SJSA1 (cell line): ENCODE measurements at places on chromosomes 12 and 14. TPM values are rescaled to one million over a fixed set of nuclear protein-coding genes. Genes with fewer than 3 reads are reported as not detected.
A peak's percentile ranks its signal among the peaks of the same experiment; 100 is the strongest.

DNA sequence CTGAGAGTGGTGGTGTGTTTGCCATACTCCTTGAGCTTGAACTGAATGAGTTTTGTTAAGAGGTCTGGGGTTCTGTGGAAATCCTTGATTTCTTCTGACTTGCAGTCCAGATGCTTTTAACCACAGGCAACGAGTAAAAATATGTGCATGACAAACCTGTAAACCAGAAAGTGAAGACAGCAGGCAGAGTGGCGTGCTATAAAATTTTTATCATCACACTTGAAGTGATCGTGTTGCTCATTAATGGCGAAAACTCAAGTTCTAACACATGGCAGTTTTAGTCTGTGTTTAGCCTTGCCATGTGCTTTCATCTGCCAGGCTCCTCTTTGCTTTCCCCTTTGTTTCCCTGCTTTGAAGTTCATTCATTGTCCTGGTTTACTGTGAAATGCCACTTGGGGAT lies 28.0 kb downstream of the TXNRD1 start:
- DNase-seq: no peak

GRCh38 chr12:57261428-57261865 lies 10.5 kb upstream of the STAC3 start:
- no peak for DNase-seq

DNA sequence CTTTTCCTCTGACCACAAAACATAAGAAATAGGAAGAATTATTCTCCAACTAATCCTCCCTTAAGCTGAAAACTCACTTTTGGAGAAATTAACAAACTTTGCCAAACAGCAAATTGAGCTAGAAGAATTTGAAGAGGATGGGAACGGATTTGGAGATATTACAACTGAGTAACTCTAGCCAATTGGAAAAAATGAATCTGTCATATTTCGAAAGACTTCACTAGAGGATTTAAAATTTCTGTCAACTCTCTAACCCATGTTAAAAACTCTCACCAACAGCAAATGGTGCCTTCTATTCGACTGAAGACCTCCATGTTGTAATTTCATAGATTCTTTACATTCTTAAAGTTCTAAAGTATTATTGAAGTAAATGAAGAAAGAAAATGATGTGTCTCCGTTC lies 414.2 kb downstream of the RMST start:
- no peak for DNase-seq

DNA sequence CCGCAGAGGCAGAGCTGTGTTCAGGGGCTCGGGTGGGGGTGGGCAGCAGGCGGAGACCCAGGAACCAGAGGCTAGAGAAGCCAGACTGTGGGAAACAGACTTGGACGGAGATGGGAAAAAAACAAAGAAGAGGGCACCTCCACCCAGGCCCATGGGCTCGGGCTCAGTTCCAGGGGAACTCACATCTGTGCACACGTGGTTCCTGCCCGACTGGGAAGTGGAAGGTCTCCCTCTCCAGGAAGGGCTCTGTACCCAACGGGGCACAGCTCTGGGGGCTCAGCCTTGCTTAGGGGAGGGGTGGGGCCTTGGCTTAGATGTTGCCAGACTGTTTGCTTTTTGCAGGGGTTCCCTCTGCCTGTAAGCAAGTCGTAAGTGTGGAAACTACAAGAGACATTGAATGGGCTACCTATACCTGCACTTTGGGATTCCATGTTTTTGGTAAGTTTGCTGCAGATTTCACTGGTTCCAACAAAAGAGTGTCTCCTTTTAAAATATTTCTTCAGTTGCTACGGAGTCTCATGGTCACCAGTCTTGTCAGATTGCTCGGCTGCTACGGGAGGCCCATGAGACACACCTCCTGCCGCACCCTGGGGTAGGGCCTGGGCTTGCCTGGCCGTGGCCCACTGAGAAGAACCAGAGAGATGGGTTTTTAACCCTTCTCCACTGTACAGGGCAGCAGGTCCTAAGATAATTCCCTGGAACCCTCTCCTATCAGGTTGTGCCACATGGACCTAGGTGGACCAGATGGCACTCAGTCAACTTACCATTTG lies 127.6 kb upstream of the EVL start:
- no peak for DNase-seq

- DNase-seq: no peak
These were observed 49.2 kb downstream of the ARF6 start for GRCh38 chr14:49942090-49942489.

DNA sequence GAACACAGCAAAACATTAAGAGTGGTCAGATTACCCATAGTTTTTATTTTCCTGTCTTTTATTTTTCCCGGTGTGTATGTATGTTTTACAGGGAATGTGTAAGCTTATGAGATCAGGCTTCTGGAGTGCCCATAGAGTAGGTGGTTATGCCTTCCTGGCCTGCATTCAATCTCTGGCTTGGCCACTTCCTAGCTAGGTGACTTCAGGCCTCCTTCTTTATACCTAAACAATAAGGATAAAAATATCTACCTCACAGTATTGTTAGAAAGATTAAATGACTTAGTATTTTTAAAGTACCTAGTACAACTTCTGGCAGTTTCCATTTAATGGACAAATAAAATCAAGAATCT lies 42.4 kb downstream of the ITPR2 start:
- DNase-seq: peak; percentile 15

GRCh38 chr12:29710104-29710503 lies 73.6 kb downstream of the TMTC1 start:
- no peak for DNase-seq

DNA sequence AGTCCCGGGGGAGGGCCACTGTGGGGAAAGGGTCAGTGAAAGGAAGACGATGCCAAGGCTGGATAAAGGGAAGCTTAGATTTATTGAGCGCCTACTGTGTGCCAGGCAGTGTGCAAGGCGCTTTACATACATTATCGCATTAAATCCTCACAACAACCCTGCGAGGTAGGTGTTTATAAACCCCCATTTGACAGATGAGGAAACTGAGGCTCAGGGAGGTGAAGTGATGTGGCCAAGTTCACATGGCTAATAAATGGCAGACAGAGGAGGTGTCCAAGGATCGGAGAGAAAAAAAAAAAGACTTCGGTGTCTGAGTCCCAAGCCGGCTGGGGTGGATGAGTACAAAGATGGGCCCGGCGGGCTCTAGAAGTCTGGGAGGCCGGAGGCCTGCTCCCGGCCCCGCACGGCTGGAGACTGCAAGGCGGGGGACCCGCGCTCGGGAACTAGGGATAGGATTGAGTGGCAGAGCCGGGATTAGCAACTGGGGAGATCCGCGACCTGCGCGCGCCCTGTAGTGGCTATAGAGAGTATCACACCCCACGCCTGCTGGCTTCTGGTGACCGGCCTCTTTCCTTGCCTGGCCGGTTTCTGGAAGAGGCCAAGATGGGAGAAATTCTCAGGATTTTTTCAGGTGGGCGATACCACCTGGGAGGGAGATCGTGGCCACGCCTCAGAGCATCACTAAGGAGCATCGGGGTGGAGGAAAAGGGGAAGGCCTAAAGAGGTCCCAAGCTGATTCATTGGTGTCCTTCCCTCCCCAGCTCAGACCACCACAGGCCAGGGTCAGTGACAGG lies 3.9 kb downstream of the DDN start:
- DNase-seq: no peak

DNA sequence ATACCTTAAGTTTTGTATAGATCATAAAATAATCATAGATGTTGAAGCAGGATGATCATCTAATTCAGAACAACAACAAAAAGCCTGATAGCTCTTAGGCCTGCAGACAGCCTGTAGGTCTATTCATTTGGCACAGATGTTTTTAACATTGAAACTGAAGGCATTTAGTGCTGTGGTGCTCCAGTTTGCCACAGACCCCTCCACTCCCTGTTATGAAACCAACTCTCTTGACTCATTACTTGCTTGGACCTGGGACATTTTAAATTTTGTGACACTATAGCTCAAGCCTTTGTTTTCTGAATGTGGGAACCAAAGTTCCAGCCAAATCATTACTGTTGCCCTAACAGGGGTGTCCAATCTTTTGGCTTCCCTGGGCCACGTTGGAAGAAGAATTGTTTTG lies 9.1 kb downstream of the PRKCH start:
- no peak for DNase-seq

GRCh38 chr12:105485921-105486320 lies 155.4 kb downstream of the C12orf75 start:
- no peak for DNase-seq

DNA sequence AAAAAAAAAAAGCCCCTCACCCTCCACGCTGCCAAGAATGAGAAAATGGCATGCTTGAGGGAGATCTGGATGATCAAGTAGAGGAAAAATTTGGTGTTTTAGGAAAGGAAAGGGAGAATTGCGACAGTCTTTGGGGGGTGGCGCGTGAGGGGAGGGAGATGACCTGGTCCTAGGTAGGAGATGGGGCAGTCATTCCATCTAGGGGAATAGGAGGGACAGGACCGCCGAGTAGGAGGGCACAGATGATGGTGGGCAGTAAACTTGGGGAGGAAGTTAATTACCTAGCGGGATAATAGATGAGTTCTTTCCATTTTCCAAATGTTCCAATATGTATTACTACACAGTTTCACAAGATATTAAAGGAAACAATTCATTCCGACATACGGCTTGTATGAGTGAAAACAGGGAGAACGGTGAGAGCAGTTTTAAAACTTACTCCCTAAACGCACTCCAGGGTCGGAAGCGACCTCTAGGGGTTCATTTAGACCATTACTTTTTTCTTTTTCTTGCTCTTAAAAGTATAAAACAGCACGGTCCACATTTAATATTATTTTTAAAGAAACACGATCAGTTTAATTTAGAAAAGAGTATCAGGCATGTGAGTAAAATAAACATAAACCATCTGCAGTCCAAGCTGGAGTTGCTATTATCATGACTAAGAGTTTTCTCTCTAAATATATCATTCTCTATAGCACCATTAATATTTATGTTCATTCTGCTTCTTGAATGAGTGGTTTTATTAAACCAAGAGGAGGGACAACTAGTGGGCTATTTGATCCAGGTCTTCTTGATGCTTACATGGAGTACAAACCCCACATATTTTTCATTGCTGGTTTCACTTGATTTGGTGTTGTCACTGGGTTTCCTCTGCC lies 3.0 kb upstream of the FNTB start:
- peak; percentile 42 for DNase-seq

GRCh38 chr14:22422238-22422637 lies 166.8 kb downstream of the DAD1 start:
- no peak for DNase-seq

DNA sequence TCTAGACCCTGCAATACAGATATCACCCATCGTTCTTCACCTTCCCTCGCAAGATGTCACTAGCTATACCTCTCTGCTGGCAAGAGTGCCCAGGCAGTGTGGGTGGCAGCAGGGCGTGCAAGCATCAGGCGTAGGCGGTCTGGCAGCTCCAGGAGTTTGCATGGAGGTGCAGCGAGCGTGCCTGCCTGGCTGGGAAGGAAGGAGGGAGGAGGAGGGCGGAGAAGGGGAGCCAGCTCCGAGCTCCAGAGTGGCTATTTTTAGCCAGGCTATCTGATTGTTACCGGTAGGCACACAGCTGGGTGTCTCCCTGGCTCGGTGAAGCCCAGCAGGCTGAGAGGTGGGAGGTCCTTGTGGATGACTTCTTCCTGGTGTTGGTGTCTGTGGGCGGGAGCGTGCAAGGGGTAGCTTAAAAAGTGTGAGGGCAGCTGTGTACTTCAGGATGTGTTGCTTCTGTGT lies 6.2 kb downstream of the FOXJ2 start:
- peak; percentile 51 for DNase-seq

- DNase-seq: no peak
These were observed 840 bp downstream of the DHRS7 start for GRCh38 chr14:60164404-60164711.

DNA sequence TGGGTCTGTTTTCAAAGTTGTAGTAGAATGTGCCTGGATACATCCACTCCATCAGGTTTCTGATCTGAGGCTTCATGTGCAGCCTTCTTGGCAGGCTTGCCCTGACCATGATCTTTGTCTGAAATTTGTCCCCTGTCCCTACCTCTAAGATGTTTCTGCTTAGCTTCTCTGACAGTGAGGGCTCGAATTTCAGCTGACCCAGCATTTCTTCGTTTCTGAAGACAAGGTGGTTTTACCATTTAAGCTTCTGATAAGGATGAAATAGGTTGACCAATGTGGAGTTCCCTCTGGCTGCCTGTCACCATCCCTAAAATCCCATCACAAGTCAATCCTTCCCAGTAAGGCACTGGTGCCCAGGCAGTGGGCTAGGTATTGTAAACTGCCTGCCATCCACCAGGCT lies 57.0 kb downstream of the CMKLR1 start:
- no peak for DNase-seq

- no peak for DNase-seq
These were observed 5.1 kb downstream of the BCL7A start for GRCh38 chr12:122026706-122027333.

DNA sequence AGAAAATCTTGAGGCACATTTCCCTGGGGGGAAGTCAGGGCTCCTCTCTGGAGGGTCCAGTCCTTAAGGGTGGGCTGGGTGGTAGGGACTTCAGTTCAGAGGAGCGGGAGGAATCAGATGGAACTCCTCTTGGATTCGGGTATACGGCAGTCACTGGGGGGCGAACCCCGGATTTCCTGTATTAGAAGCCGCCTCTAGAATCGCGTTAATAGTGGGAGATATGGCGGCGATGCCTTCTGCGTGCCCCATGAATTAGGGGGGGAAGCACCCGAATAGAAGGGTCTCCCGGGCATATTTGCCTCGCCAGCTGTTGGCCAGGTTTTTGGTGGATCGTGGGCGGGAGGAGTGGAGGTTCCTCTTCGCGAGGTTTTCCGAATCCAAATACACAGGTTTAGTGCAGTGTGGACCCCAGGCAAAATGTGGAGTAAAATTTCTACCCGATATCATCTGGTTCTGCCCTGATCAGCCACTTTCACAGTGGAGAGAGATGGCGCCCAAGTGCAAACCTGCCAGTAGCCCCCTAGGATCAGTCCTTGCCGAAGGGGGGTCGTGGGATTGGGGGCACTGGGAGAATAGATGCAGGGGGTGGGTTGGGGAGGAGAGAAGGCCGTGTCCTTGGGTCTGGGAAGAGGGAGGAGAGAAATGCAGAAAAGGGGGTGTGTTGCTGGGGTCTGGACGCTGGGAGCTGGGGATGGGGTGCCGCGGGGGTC lies 628 bp downstream of the MEG3 start:
- DNase-seq: no peak

GRCh38 chr14:103716091-103716801 lies 636 bp downstream of the ZFYVE21 start:
- DNase-seq: peak; percentile 18

GRCh38 chr14:101791919-101792572 lies 30.5 kb downstream of the PPP2R5C start:
- no peak for DNase-seq

SMAGP gene
- total RNA-seq: 22.8 and 32.5 TPM in 2 replicates

CISTR gene
- total RNA-seq: not detected in 2 replicates

OSGEP gene
- 27.3 and 64.2 TPM in 2 replicates for total RNA-seq

SDS gene
- total RNA-seq: not detected in 2 replicates

KLRB1 gene
- not detected in 2 replicates for total RNA-seq
